ENCODE measurements at places on chromosomes 4 and X. TPM values are rescaled to one million over a fixed set of nuclear protein-coding genes. Genes with fewer than 3 reads are reported as not detected.

- DNase-seq, result no peak
Observed at GRCh38 chr4:75180217-75180616, 247.3 kb downstream of the PARM1 start.

GRCh38 chr4:85153221-85153620 lies 186.7 kb upstream of the WDFY3 start:
- peak; percentile 8 for DNase-seq

DNA sequence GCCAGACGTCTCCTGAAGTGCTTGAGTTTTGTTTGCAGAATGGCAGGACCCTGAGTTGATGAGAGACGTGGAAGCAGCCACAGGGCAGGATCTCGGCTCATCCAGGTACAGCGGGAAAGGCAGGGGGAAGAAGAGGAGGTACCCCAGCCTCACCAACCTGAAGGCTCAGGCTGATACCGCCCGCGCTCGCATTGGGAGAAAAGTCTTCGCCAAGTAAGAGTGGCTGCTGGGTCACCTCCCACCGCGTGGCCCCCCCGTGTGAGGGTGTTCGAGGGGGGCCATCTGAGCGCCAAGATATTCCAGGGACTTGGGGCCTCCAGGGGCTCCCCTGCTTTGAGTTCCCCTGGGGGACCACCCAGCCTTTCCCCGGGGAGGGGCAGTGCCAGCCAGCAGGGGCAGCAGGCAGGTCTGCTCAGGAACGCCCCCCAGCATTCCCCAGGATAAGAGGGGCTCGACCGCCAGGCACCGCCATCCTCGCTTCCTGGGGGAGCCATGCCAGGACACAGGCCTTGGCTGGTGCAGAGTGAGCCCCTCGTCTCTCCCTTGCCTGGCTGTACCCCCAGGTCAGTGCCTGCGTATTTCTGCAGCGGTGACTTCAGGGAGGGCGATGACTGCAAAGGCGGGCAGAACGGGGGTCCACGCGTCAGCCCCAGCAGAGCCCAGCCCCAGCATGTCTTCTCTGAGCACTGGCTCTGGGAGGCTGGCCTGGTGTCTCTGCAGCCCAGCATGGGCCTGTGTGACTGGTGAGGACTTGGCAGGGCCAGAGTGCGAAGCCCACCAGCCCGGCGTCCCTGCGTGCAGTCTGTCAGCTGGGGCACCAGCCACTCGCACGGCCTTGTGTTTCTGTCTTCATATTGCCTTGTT lies 22.3 kb downstream of the NKX1-1 start:
- no peak for DNase-seq

DNA sequence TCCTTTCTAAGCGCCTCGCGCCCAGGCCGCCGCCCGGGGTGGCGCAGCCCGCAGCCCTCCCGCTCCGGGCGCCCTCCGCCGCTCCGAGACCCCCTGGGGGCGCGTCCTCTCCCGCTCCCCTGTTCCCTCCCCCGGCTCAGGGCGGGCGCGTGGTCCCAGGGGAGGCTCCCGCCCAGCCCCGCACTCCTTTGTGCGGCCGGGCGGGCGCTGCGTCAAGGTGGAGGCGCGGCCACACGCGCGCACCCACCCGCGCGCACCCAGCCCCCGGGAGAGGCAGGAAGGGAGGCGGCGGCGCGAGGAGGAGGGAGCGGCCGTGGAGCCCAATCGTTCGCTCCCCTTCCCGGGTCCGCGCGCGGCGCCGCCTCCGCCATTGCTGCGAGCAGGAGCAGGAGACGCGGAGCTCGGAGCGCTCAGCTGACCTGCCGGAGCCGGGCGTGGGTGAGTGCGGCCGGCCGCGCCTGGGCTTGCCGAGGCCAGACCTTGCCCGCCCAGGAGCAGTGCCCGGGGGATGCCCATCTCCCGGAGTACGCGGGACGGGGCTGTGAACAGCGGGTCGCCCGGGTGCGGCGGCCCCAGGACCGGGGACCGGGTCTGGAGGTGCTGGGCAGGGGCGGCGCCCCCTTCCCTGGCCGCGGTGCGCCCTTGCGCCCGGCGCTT lies at the start of gene NSG1:
TSS of gene NSG1 (plus strand) at position 367 of the 657 bp plus-strand sequence. CDS start 528 bp downstream, outside the sequence.
- DNase-seq, result peak; percentile 31

DNA sequence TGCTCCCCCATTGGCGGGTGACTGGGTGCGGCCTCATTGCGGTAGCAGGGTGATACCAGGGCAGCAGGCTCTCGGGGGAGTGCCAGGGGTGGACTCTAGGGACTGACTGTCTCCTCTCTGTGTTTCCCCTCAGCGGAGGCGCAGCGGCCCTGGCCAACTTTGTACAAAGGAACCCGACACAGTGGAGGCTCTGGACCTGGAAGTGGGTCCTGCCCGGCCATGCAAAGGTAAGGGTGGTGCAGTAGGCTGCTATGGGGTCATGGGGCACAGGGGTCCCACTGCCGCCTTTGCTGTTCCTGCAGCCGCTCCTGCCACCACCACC lies 16.3 kb downstream of the SULT1B1 start:
- DNase-seq, result no peak

DNA sequence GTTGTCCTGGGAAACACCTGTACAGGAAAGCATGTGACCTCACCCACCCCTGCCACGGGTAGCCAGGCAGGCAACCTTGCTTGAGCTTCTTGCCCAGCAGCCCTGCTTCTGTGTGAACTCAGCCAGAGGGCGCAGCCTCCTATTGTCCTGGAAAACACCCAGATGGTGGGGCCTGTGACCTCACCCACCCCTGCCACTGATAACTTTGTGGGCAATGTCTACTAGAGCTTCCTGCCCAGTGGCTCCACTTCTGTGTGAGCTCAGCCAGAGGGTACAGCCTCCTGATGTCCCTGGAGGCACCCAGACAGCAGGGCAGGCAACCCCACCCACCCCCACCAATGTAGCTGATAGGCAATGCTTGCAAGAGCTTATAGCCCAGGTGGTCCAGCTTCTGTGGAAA lies 146.3 kb downstream of the DTHD1 start:
- no peak for DNase-seq

Gene ERCC6L
- polyA plus RNA-seq, result 1.6 TPM

Gene OCIAD1
- polyA plus RNA-seq, result 211 TPM

Gene CORIN
- 0.83 TPM for polyA plus RNA-seq

Gene BEX5
- not detected for polyA plus RNA-seq

Gene VSIG4
- polyA plus RNA-seq, result 16.2 TPM

Gene TXK
- 0.65 TPM for polyA plus RNA-seq

Measured in hindlimb muscle (tissue), 1 donor.